DMS 273 treated with DMSO at 0.1 percent for 48 hours (cell line): ENCODE measurements at places on chromosomes 1 and 21.

DNA sequence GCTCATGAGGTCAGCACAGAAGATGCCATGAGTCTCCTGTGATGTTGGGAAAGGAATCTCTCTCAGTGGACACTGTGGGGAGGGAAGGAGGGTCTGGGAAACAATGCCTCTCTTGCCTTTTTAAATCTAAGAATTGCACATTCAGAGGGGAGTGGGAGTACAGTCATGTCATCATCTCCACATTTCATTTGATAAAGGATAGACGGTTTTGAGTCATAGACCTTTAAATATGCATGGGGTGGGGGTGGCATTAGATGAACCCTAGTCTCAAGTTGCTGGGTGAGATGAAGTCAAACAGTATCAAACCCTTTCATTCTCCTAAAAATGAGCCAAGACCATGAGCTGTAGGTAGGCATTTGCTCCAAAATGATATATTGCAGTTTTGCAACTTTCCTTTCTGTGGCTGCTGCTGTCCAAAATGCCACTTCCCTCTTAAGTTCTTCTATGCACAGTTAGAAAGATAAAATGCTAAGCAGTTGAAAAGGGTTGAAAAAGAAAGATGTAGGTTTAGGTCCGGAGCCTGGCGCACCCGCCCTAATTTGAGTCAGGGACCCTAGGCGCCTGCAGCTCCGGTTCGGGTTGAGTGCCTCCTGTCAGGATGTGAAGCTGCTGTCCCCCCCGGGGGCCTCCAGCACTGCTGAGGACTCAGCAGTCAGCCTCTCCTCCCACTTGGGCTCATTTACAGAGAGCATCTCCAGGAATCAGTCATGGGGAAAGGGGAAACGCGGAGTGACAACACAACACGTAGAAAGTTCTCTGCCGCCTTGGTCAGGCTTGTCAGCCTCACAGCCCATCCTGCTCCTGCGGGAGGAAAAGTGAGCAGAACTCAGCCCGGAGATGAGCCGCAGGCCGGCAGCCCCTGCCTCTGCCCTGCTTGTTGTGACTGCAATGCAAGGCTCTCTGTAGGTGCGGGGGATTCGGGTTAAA, 479.3 kb upstream of the RUNX1 start:
- DNase-seq = no peak

GRCh38 chr1:11342621-11343032, 69.6 kb downstream of the UBIAD1 start:
- peak; percentile 84 for DNase-seq

DNA sequence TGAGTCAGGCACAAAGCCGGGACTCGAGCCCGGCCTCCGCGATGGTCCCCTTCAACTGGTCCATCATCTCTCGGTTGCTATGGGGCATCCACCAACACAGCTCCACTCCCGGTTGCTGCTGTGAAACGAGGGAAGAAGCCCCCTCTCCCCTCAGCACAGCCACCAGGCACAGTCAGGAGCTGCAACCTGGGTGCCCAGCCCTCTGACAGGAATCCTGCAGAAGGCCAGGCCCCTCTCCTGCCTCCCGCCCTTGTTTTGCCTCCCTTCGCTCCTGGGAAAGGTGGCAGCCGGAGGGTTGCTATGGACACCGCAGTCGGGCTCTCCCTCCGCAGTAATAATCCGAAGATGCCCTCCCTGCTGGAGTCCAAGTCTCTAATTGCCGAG, 8.9 kb upstream of the KCNN3 start:
- DNase-seq = no peak

DNA sequence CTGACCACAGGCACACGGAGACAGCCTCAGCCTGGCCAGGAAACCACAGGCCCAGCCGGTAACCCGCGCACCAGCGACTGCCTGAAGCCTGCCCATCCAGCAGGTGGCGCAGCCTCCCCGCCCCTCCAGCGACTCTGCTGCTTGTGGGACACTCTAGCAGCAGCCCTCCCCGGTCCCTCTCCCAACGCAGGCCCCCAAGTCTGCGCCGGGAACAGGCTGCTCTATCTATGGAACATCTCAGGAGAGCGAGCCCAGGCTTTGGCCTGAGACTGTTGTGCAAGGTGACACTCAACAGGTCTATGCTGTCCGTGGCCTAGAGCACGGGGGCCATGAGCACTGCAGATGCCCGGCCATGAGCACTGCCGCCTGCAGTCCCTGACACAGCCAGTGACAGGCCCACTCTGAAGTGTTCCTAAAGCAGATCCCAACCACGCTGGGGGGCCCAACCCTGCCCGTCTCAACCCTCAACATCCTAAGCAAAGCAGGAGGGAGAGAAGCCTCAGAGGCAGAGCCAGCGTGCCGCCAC, 28.4 kb downstream of the WDR4 start:
- no peak for DNase-seq

- peak; percentile 80 for DNase-seq
Observed at GRCh38 chr21:22961258-22961657, 1963.0 kb downstream of the NCAM2 start.

- no peak for DNase-seq
Observed at GRCh38 chr1:84350104-84350503, 48.2 kb upstream of the DNASE2B start.

DNA sequence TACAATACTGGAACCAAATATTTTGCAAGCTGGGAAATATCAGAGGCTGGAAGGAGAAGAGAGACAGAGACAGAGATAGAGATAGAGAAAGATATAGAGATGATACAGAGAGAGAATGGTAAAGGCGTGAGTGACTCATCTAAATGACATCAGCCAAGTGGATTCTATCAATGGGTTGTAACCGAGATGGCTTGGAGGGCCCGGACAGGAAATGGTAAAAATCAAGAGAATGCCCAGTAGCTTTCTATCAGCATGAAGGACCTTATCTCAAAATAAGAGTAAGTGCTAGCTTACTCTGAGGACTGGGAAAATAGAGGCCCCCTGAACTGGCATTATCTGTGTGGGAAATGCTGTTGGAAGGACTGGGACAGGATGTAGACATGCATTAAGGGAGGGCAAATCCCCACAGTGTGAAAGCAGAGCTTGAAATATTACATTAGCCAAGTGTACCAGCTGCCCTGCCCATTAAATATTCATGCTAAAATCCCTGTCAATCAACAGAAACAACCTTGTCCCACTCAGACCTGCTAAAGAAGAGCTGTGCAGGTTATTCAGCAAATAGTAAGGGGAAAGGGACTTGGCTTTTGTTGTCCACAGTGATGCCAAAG, 76.6 kb upstream of the ZNF644 start:
- DNase-seq = no peak

DNA sequence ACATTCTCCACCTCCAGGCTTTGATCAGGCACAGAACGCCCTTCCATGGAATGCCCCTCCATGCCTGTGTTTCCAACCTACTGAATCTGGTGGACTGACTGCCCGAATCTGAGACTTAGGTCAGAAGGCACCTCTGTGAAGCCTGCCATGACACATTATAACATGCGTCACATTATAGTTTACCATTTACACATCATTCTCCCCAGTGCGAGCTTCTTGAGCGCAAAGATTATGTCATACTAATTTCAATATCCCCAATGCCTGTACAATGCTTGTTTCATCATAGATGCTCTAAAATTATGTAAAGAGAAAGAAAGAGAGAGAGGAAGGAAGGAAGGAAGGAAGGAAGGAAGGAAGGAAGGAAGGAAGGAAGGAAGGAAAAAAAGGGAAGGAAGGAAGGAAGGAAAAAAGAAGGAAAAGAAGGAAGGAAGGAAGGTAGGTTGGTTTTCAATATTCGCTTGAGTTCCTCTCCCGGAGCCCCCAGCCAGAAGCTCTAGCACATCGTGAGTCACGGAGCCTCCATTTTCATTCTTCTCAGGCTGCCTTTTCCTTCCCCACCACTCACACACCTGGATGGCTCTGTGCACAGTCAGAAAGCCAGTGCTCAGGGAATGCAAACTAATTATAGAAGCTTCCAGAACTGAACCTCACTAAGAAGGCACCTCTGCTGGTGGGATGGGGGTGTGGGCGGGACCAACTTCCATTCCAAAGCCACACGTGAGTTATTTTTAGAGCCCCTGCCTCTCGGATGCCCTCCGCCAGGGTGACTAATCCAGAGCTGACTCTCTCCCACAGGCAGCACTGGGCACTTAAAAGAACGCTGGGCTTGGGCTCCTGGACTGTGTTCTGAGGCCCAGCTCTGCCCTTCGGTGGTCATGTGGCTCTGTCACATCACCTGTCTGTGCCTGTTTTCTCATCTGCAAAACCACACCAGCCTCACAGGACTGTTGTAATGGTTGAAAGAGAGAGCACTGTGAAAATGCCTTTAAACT, 27.4 kb downstream of the LAMB3 start:
- no peak for DNase-seq

GRCh38 chr1:205287767-205288559, 33.6 kb downstream of the NUAK2 start:
- no peak for DNase-seq
